LHCN-M2 (cell line): ENCODE measurements at places on chromosomes 6 and 20. TPM values are rescaled to one million over a fixed set of nuclear protein-coding genes. Genes with fewer than 3 reads are reported as not detected.

DNA sequence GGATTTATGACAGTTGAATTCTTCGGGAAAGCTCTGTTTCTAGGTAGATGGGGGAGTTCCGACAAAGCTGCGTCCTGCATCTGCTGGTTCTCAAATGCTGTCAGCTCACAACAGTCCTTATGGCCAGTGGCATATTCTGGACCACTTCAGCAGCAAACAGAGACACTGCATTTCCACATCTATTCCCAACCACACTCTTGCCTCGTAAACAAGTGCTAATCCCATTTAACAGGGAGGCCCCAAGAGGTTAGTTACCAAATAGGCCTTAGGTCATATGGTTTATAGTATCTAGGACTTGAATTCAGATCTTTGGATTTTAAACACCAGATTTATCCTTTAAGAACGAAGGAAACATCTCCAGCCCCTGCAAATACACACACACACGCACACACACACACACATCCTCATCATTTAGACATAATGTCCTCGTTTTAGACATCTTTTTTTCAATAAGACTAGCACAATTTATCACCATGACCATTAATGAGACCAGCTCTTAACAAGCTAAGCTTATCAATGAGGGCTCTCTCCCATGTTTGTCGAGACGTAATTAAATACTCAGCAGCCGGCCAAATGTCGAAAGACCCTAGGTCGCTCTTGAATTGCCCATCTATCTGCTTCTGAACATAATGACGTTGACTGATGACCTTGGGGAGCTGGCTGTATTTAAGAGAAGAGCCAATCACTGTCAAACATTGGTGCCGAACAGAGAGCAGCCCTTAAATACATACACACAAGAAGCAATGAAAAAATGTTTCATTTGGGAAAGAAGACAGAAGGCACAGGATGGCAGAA, 84.5 kb downstream of the PSMG4 start:
- DNase-seq: no peak

GRCh38 chr6:111658462-111659154, 52.9 kb upstream of the TRAF3IP2 start:
- DNase-seq: no peak

GRCh38 chr6:56732517-56732916, 89.8 kb upstream of the DST start:
- no peak for DNase-seq

Gene ELOVL4
- 5.5 and 7.1 TPM in 2 replicates for total RNA-seq

- DNase-seq: no peak
Measured at GRCh38 chr20:45508068-45508886, 7.1 kb downstream of the SPINT3 start.

DNA sequence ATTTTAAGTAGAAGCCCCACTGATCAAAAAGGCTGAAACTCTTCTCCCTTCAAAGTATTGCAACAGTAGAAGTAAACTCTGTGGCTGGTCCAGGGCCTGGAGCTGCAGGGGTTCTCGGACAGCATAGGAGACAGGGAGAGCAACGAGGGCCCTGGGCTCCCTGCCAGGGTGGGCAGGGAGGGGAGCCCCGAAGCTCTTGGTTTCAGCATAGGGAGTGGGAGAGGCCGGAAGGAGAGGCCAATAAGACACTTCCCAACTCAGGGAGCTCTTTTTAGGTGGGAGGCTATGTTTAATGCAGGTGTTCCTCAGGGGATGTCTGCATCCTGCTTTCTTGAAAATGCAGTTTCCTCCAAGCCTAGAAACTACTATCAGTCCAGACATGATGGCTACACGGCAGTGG, 91.1 kb downstream of the LY86 start:
- DNase-seq: no peak
